ENCODE measurements at places on chromosomes 6 and 20.

DNA sequence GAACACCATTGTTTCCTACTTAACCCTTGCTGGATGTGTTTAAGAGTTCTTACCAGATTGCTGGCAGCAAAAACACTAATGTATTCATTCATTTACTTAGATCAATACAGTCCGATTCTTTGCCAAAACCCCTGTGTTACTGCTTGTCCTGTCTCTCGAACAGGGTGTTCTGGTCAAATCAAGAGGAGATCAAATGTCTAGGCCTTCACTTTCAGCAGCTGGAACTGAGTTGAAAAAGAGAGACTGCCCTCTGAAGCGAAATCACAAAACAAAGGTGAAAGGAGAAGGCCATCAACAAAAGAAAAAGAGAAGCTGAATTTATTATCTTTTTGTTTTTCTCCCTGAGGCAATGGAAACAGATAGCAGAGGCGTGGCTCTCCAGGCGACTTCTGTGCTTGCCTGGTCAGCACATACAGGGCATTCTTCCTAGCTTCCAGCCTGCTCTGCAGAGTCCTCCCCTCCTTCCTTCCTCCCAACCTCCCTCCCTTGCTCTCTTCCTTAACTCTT, 44.1 kb upstream of the GCM1 start:
- DNase-seq: no peak

DNA sequence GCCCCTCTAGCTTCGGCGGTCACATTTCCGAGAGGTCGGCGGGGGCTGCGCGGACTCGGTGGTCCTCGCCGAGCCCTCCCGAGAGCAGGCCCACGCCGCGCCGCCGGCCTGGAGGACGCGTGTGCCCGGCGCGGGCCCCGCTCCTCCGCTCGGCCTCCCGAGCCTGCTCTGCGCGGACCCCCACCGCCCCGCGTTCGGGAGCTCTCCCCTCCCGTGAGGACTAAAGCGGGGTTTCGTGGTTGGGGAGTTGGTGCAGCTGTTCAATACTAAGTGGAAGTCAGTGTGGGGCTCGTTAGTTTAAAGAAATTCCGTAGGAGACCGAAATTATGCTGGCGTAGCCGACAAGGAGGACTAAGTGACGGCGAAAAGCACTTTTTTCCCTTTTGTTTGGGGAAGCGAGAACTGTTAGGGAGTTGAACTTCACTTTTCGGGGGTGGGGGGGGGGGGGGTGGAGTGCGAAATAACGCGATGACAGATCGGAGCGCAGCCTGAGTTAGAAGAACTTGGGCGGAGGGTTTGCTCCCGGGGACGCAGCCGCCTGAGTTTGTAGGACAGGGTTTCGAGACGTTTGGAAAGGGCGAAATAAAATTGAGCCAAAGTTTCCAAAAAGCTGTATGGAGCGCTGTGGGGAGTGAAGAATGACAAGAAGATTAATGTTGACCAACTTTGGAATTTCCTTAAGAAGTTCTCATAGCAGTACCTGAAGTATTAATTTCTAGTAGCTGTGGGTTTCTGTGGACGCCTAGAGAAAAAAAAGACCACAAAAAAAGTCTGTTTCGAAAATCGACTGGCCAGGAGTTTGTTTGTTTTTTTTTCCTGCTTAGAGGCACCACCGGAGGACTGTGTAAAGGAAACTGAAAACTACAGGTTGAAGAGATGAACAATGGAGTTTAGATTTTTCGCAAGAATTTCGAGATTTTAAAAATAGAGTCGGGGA, 1.4 kb downstream of the QKI start:
- DNase-seq: peak; percentile 70

DNA sequence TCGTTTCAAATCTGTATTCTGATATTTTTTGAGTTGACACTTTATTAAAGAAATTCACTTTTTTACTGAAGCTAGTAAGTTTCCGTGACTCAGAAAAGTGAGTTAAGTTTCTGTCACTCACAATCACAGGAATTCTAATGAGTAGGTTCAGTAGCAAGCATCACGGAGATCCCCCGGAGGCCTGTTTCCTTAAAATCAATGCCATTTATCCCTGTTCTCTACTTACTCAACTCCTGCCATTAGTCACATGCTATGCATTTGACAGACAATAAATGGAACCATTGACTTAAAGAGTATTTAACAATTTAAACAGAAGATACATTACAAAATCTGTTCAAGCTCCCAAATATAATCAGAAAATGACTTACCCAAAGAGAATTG, 9.1 kb downstream of the SLC18B1 start:
- no peak for DNase-seq

- DNase-seq: no peak
Observed at GRCh38 chr6:136304410-136304809, 14.8 kb upstream of the BCLAF1 start.

DNA sequence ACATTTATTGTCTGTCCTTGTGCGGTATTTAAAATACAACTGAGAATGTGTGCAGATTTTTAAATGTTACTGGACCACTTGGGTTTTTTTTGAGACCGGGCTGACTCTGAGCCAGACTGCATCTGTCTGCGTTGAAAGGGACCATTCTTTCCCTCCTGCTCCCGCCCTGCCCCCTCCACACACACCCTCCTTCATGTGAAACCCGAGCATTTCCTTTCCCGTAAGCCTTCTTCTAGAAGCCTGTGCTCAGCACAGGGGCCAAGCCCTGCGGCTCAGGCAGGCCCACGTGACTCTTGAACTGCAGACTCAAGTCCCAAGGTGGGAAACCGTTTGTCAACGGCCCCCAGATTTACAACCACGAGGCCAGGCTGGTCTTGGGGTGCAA, 82.7 kb upstream of the FOXC1 start:
- no peak for DNase-seq

- no peak for DNase-seq
Observed at GRCh38 chr20:40336533-40336932, 352.5 kb downstream of the MAFB start.

GRCh38 chr6:4352731-4353130, 217.4 kb upstream of the ECI2 start:
- DNase-seq: no peak

- DNase-seq: no peak
Observed at GRCh38 chr20:62528983-62529891, 53.4 kb upstream of the GATA5 start.

DNA sequence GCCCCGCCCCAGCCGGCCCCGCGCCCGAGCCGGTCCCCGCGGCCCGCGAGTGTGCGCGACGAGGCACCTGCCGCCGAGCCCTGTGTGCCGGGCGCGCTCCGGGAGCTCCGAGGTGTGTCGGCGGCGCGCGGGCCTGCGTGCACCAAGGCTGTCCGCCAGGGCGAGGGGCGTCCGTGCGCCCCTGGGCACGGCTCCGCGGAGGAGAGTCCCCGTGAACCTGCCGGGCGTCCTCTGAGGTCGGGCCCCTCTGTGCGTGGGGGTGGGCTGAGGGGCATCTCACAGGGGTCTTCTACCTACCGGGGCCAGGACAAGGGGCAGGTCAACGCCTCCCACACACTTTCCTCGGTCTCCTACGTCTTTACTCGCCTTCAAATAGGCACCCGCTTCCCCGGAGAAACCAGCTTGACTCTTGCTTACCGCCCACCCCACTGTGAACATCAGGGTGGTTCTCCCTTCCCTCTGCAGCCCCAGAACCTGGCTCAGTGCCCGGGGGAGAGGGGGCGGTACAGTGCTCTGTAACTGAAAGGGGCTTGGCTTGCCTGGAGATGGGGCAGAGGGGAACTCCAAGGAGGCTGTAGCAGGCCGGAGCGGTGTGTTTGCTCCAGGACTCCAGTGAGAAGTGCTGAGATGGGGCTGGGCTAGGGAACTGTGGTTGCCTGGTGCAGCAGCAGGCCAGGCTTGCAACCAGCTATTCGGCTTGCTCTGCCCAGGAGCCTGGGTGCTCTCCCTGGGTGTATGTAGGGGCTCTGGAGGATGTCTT, at the start of gene SAMD10:
Gene SAMD10 (minus strand): TSS at position 86 of the 760 bp plus-strand sequence. CDS start 175 bp downstream, outside the sequence.
- DNase-seq: peak; percentile 88

DNA sequence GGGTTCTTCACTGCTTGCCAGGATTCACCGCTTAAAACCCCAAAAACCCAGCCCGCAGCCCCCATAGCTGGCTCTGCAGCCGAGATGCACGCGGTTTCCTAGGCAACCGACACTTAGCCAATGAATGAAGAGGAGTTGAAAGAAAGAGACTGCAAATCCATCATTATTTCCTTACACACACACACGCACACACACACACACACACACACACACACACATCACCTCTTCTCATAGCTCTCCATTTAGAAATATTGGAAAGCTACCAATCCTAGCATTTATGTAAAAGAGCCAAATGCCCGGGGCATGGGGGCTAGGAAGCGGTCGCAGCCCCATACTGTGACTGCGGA, 3.4 kb upstream of the TUBB2B start:
- DNase-seq: no peak

GRCh38 chr20:10313215-10313614, 94.6 kb downstream of the SNAP25 start:
- DNase-seq: no peak

DNA sequence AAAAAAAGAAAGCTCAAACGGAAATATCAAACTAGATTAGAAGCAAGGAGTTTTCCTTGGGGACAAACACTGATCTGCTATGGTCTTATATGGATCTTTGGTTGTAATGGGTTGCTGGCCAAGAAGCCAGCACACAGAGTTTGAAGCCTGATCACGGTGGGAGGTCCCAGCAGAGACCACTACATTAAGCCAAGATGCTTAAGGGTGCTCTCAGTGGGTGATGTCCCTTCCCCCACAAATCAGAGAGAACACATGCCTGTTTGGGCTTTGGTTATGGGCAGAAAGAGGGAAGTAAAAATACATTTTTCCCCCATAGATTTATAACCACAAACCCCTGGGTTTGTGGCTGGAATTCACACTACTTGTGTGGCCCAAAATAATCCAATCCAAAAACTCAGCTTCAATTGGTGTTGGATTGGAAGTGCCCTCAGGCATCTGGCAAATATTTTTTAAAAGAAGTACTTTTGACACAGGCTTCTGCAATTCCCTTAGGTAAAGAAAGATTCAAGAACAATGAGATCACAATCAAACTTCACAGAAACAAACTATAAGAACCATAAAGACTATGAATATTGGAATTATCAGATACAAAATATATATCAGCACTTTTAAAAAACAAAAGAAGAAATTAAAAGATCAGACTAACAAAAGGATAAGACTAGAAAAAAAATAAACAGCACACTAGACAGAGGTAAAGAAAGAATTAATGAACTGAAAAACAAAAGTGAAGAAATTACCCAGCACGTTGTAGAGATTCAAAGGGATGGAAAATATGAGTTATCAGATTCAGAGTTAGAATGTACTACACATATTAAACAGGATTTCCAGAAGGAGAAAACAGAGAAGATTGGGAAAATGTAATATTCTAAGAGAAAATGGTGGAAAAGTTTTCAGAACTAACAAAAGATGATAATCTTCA, 44.7 kb downstream of the ESF1 start:
- DNase-seq: no peak

DNA sequence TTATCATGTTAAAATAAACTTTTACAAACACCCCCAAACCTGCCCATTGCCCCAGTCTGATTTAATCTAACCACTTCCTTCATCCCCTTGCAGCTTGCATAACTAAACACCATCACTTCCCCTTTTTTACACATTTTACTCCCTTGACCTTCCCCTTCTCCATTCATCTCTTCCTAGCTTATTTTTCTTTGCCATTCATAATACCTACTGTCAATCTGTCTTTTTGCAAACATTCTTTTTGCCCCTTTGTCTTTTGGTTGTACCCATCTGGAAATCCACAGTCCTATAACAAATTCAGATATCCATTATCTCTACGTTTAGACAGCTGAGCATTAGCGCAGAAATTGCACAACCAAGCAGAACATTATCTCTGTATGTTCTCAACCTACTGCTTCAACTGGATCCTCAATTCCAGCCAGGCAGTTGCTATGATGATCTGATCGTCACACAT, 51.2 kb downstream of the C6orf52 start:
- peak; percentile 43 for DNase-seq

GRCh38 chr6:104095661-104096416, 763.9 kb downstream of the HACE1 start:
- no peak for DNase-seq

DNA sequence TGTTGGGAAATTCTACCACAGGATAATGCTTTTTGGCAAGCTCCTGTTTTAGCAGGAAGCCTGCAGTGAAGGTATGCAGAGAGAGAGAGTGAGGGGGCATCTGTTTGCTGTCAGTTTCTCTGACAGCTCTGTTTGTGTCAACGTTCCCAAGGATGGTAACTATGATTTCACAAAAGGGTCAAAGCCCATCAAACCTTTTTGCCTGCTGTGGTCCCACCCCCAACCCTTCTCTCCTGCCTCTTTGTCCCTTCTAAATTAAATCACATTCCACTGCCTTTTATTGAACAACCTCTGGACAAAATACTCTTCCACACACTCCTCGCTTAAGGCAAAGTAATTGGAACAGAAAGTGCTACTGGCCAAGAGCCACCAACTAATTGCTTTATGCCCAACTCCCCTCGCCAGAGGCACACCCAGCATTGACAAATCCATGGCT, 128.3 kb downstream of the TSHZ2 start:
- no peak for DNase-seq

DNA sequence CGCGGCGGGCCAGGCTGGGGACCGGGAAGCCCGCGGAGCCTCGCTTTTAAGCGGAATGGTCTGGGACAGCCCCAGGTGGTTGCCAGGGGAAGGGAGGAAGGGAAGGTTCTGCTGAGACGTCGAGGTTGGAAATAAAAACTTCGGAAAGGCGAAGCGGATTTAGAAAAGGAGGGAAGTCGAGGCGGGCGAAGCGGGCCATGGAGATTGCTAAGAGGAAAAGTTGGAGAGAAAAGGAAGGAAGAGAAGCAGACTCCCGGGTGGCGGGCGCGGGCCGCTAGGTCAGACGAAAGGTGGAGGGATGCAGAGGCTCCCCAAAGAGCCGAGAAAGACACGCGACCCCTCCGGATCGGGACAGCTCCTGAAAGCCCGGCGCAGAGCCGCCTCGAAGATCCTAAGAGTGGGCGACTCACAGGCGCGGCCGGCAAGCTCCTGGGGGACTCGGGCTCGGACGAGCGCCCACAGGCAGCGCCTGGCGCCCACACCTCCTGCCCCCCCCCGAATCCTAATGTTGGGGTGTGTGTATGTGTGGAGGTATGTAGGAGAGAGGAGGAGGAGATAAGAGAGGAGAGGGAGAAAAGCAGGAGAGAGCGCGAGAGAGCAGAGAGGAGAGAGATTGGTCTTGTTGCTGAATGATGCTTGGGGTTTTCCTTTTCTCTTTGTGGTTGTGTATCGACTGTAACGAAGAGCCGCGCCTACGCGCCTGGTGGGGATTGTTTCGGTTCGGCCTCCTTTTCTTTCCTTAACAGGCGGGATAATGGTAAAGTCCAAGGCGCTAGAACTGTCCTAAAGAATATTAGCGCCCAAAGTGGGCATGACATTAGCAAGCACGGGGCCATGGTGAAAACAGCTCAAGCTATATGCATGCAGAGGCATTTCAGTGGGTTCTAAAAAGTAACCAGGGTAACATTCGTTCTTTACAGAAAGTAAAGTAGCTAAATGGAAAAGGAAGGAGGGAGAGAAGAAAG, 1.5 kb downstream of the TFAP2B start:
- DNase-seq: no peak

Measured in GM13976 (cell line).